Activated CD8-positive, alpha-beta memory T cell treated with anti-CD3 and anti-CD28 coated beads, Interleukin-2, amount 50 U/mL, for 48 hours (primary cell): ENCODE measurements at places on chromosomes 2 and 18.

DNA sequence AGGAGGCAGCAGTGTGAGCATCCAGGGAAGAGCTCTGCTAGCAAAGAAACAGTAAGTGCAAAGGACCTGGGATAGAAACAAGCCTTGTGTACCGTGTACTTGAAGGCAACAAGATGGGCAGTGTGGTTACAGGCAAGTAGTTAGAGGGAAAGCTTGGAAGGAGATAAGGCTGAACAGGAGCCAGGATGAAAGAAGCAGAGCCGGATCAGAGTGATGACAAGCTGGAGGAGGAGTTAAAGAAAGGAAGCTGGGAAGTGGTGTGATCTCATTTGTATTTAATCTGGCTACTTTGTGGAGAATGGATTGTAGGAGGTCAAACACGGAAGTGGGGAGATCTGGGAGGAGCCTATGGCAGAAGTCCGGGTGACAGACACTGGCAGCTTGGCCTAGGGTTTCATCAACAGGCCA lies 44.7 kb upstream of the VPS54 start:
- DNase-seq = no peak

GRCh38 chr2:181937473-181937872 lies 45.9 kb downstream of the ITPRID2 start:
- no peak for DNase-seq

- no peak for DNase-seq
Measured at GRCh38 chr18:79107886-79108285, 38.7 kb downstream of the ATP9B start.

DNA sequence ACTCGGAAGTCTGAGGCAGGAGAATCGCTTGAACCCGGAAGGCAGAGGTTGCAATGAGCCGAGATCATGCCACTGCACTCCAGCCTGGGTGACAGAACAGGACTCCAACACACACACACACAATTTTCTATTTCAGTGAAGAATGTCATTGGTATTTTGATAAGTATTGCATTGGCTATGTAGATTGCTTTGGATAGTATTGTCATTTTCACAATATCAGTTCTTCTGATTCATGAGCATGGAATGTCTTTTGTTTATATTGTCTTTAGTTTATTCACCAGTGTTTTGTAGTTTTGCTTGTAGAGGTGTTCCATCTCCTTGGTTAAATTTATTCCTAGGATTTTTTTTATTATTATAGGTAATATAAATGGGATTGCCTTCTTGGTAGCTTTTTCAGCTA lies 693.4 kb upstream of the SYT4 start:
- DNase-seq = no peak

DNA sequence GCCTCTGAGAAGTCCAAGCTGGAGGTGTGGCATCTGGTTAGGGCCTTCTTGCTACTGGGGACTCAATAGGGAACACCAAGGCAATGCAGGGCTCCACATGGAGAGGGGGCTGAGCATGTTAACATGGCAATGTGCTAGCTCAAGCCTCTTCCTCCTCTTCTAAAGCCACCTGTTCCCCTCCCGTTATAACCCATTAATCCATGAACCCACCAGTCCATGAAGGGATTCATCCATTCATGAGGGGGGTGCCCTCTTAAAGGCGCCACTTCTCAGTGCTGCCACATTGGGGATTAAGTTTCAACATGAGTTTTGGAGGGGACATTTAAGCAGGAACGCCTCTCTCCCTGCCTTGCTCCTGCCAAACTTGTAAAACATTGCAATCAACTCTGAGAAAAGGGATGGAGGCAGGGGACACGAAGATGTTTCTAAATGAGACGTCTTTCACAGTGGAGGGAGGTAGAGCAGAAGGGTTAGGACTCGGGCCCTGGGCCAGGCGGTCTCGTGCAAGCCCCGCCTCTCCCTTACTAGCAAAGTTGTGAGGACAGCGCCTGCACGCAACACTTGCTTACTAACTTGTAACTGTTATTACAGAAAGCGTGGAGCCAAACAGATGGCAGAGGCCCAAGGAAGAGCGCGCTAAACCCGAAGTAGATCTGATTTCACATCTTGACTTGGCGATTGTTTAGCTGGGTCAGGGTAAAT lies 118.2 kb upstream of the ZNF516 start:
- DNase-seq = no peak
